BJ (cell line): ENCODE measurements at places on chromosomes 7 and 10.

DNA sequence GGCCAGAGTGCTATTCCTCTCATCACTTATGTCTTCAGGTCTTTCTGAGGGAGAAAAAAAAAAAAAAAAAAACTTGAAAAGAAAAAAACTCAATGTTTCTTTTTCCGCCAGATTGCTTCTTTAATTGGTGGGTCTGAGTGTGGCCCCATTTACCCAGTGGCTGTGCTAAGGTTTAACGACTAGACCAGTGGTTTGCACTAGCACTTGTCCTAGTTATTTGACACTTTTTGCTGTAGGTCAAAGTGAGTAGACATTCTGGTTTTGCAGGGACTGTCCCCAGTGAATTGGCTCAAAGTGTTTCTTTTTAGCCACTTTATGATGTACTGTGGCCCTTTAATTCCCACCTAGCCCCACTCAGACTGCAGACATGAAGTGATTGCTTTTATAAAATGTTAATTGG is 273.3 kb downstream of the PTEN start:
- no peak for DNase-seq

GRCh38 chr7:70669854-70670253 is 462.1 kb upstream of the GALNT17 start:
- no peak for DNase-seq

GRCh38 chr7:157410831-157411556 is 74.2 kb downstream of the DNAJB6 start:
- DNase-seq = no peak

DNA sequence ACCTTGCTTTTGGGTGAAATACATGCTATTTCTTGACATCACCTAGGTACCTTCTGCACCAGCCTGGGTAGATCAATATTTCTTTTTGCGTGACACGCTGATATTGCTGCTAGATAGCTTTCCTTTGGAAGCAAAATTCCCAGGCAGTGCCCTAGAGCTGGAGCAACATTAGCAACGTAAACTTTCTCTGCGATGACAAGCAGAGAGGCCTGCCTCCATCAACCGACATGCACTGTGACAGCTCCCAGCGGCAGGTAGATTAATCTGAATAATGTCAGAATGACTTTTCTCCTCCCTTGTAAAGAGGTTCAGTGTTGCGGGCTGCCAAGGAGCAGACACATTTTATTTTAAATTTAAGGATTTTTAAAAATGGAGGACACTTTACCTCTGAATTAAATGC is 307.4 kb downstream of the GALNT17 start:
- no peak for DNase-seq
